ENCODE measurements at places on chromosomes 2 and 18. TPM values are rescaled to one million over a fixed set of nuclear protein-coding genes. Genes with fewer than 3 reads are reported as not detected.

Gene UGT1A5
- not detected for polyA plus RNA-seq

Gene ACVR1C
- 0.35 TPM for polyA plus RNA-seq

Gene PAX8
- 0.28 TPM for polyA plus RNA-seq

Gene CGREF1
- polyA plus RNA-seq: 1.9 TPM

Gene CDKL4
- 0.18 TPM for polyA plus RNA-seq

Gene SP5
- not detected for polyA plus RNA-seq

Gene ALLC
- not detected for polyA plus RNA-seq

Gene ABCG8
- polyA plus RNA-seq: not detected

Gene NXPH2
- not detected for polyA plus RNA-seq

Gene MOGAT1
- polyA plus RNA-seq: not detected

Gene ALK
- polyA plus RNA-seq: 0.01 TPM

Gene KCNIP3
- polyA plus RNA-seq: 0.32 TPM

Gene HOXD8
- polyA plus RNA-seq: 0.05 TPM

Gene TMX3
- polyA plus RNA-seq: 59.5 TPM

Gene TMEM178A
- 6.9 TPM for polyA plus RNA-seq

Gene FAM98A
- 243 TPM for polyA plus RNA-seq

Gene SCYGR6
- not detected for polyA plus RNA-seq

Gene FSIP2
- polyA plus RNA-seq: under 0.01 TPM

Gene FAHD2A
- polyA plus RNA-seq: 25.7 TPM

Gene TRIM43
- not detected for polyA plus RNA-seq

Gene ZNG1B
- polyA plus RNA-seq: 25.4 TPM

Gene EEF1B2
- 984 TPM for polyA plus RNA-seq
